ENCODE measurements at places on chromosomes 2 and 18. TPM values are rescaled to one million over a fixed set of nuclear protein-coding genes. Genes with fewer than 3 reads are reported as not detected.

DNA sequence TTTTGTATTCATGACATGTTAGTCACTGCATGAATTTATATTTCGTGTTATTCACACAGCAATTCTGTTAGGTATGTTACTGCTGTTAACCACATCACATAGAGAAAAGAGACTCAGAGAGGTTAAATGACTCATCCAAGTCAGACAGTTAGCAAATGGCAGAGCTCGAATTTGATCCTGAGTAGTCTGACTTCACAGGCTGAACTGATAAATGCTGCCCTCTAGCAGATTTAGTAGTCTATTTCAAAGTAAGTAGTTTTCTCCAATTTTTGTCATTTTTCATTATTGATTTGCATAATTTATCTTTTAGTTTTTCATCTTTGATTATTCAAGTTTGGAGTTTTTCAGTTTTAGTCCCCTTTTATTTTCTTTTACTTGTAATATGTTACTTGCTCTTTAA, 58.3 kb downstream of the WDR7 start:
- H3K4me1 ChIP-seq, result no peaks in the 10 kb centered on the region
- H3K27me3 ChIP-seq, result no peaks in the 10 kb centered on the region
- no peak overlapping the region for H3K4me3 ChIP-seq

DNA sequence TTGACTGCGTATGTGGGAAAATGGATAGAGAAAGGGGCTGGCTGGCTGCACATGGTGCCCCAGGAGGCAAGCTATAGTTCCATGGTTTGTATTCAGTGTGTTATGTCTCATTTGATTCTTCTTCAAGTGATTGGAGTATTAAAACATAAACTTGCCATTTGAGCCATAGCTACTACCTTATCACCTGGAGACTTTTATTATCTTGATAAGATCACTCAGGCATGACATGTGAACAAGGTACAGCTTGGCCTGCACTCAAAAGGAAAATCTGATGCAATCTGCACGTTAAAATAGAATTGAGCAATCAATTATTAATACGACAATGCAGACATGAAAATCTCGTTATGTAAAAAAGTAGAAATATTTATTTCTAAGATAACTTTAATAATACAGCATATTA, 116.9 kb downstream of the RND3 start:
- no peak overlapping the region for H3K27ac ChIP-seq
- H3K36me3 ChIP-seq, result no peaks in the 10 kb centered on the region
- no peaks in the 10 kb centered on the region for H3K27me3 ChIP-seq
- H3K4me3 ChIP-seq, result no peak overlapping the region
- H3K4me1 ChIP-seq, result no peaks in the 10 kb centered on the region

DNA sequence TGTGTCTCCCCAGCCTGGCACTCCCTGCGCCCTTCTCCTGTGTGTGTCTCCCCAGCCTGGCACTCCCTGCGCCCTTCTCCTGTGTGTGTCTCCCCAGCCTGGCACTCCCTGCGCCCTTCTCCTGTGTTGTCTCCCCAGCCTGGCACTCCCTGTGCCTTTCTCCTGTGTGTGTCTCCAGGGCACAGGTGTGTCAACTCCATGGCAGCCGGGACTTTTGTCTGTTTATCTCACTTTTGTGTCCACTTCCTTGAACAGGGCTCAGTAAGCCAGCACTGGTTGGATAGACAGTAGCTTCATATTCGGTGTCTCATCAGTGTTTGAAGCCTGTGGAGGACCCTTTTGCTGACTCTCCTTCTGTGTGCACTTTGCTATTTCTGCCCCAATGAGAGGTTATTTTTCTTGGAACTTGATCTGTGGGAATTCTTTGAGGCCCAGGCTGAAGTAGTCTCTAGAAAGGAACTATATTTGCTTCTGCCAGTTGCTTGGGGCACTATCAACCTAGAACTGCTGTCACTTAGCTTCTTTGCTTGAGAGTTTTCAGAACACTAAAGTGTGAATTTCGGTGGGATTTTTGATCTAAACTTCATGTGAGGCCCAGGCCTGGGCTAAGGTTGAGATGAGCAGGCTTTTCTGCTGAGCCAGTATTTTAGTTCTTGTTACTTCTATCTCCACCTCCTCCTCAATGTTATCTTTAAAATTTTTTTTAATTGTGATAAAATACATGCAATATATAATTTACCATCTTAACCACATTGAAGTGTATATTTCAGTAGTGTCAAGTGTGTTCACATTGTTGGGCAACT, 8.3 kb upstream of the ASB1 start:
- H3K4me3 ChIP-seq, result no peak overlapping the region
- no peak overlapping the region for H3K27ac ChIP-seq
- H3K36me3 ChIP-seq, result no peaks in the 10 kb centered on the region

- DNase-seq, result no peak
- H3K36me3 ChIP-seq, result no peaks in the 10 kb centered on the region
- H3K27me3 ChIP-seq, result no peaks in the 10 kb centered on the region
- H3K4me3 ChIP-seq, result no peak overlapping the region
- H3K27ac ChIP-seq, result no peak overlapping the region
These were observed 65.7 kb upstream of the SMAD2 start for GRCh38 chr18:47996091-47996541.

GRCh38 chr2:47039913-47040562, 115.1 kb downstream of the STPG4 start:
- no peak overlapping the region for H3K27ac ChIP-seq
- H3K4me1 ChIP-seq, result peaks cover 40% of the 10 kb centered on the region
- no peak overlapping the region for H3K4me3 ChIP-seq
- no peak for DNase-seq

DNA sequence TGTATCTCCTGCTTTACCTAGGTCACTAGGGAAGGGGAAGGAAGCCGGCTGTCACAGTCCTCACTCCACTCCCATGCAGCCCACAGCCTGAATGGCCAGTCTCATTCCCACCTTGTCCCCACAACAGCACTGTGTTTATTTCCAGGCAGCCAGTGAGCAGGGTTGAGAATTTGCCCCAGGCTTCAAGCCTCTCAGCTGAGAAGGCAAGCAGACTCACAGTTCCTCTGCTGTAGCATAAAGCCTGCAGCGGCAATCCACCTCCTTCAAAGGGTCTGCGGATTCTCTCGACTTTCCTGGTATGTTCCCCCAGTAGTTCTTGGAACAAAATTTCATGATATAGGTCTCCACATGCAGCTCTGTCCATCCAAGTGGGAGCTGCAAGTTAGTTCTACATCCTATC, 262.9 kb upstream of the GULP1 start:
- no peak for DNase-seq
- no peaks in the 10 kb centered on the region for H3K27me3 ChIP-seq
- H3K4me3 ChIP-seq, result no peak overlapping the region
- no peak overlapping the region for H3K27ac ChIP-seq

DNA sequence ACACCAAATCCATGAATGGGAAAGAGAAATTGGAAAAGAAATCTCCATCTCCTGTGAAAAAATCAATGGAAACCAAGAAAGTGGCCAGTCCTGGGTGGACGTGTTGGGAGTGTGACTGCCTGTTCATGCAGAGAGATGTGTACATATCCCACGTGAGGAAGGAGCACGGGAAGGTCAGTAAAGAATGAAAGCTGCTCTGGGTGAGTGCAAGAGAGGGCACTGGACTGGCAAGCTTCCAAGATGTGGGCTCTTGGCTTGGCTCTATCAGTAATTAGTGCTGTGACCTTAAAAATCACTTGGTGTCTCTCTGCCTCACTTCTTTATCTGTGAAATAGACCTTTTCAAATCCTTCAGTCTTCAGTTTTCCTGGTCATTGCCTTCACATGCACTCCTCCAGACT, 89.0 kb downstream of the ZNF532 start:
- H3K4me3 ChIP-seq, result no peak overlapping the region
- no peaks in the 10 kb centered on the region for H3K4me1 ChIP-seq
- H3K36me3 ChIP-seq, result peaks cover 9% of the 10 kb centered on the region
- H3K27ac ChIP-seq, result no peak overlapping the region
- no peak for DNase-seq
- H3K27me3 ChIP-seq, result no peaks in the 10 kb centered on the region

DNA sequence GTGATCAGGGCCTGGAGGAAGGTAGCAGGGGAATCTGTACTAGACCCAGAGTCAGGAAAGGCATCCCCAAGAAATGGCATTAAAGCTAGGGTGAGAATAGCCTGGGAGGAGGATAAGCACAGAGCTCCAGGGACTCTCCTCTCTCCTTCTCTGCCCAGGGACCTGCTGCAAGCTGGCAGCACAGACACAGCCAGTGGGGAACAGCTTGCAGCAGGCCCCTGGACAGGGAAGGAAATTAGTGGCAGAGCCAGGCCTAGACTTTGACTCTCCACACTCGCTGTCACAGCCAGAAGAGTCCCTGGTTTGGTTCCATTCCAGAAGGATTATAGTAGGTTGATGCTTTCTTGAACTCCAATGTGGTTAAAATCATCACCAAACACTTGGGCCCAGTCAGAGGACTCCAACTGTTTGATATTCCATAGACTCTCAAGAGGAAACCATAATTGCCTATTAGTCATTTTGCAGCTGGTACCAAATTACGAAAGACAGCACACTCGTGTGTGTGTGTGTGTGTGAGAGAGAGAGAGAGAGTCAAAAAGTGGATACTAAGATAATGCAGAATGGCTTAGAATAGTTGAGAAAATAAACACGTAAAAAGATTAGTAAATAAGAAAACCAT, 95.5 kb upstream of the ATP8B1 start:
- peak; percentile 52 for DNase-seq
- H3K27me3 ChIP-seq, result no peaks in the 10 kb centered on the region
- H3K4me3 ChIP-seq, result no peak overlapping the region
- H3K27ac ChIP-seq, result no peak overlapping the region
- peaks cover 17% of the 10 kb centered on the region for H3K4me1 ChIP-seq
- H3K36me3 ChIP-seq, result no peaks in the 10 kb centered on the region

DNA sequence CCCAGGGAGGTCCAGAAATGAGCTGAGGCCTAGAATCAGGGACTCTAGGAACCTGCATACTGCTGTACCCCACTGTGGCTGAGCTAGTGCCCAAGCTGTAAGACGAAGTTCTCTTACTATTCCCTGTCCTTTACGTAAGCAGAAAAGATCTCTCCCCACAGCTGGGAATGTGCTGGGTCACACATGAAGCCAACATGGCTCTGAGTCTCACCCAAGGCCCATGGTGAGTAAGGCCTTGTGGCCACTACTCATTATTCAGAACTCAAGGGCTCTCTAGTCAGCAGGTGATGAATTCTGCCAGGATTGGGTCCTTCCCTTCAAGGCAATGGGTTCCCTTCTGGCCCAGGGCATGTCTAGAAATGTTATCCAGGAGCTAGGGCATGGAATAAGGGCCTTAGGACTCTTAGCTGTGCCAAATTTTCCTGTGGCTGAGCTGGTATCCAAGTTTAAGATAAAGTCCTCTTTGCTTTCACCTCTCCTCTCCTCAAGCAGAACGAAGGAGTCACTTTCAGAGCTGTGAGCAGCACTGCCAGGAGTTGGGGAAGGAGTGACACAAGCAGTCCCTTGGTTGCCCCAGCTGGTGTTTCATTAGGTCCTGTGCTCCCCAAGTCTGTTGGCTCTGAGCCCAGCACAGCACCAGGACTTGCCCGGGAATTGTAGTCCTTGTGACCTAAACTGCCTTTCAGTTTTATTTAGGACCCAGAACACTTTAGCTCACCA, 707.6 kb downstream of the SLC4A3 start:
- no peak overlapping the region for H3K27ac ChIP-seq
- H3K27me3 ChIP-seq, result no peaks in the 10 kb centered on the region
- no peaks in the 10 kb centered on the region for H3K36me3 ChIP-seq
- H3K4me3 ChIP-seq, result no peak overlapping the region
- H3K4me1 ChIP-seq, result peaks cover 12% of the 10 kb centered on the region

DNA sequence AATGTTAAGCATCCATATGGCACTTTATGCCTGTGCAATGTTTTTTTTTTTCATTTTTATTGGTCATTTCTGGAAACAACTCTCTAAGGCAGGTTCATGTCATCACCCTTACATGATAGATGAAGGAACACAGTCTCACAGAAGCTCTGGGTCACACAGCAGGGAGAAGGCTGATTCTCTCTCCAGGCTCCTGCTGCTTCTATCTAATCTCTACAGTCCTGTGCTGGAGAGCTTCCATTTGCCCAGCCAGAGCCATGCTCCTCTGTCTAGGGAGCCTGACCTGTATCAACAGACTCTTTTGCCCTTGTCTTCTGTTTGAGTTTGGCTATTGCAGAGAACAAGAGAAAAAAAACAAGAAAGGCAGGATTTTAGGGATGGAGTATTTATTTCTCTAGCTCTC, 584.8 kb downstream of the MBD2 start:
- H3K4me1 ChIP-seq, result no peaks in the 10 kb centered on the region
- H3K36me3 ChIP-seq, result no peaks in the 10 kb centered on the region
- no peak overlapping the region for H3K4me3 ChIP-seq
- H3K27me3 ChIP-seq, result no peaks in the 10 kb centered on the region
- H3K27ac ChIP-seq, result no peak overlapping the region

DNA sequence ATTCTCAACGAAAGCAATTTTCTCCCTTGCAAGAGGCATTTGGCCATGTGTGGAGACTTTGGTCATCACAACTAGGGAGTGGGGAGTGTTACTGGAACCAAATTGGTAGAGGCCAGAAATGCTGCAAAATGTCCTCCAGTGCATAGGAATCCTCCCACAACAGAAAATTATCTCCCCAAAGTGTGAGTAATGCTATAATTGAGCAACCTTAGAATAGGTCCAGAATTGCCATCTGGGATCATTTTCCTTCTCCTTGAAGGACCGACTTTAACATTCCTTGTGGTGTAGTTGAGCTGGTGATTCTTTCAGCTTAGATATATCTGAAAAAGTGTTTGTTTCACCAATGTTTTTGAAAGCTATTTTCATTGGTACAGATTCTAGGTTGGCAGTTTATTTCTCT, 111.2 kb upstream of the SMIM21 start:
- no peaks in the 10 kb centered on the region for H3K4me1 ChIP-seq
- no peaks in the 10 kb centered on the region for H3K27me3 ChIP-seq
- no peaks in the 10 kb centered on the region for H3K36me3 ChIP-seq
- DNase-seq, result no peak
- no peak overlapping the region for H3K4me3 ChIP-seq

GRCh38 chr2:139478165-139478914, 698.1 kb upstream of the NXPH2 start:
- H3K4me1 ChIP-seq, result no peaks in the 10 kb centered on the region
- no peaks in the 10 kb centered on the region for H3K36me3 ChIP-seq
- DNase-seq, result no peak
- H3K27ac ChIP-seq, result no peak overlapping the region
- H3K4me3 ChIP-seq, result no peak overlapping the region

- no peak overlapping the region for H3K27ac ChIP-seq
- no peak overlapping the region for H3K4me3 ChIP-seq
- H3K4me1 ChIP-seq, result peaks cover 23% of the 10 kb centered on the region
- no peaks in the 10 kb centered on the region for H3K36me3 ChIP-seq
- DNase-seq, result peak; percentile 17
These were observed 41.9 kb upstream of the SETBP1 start for GRCh38 chr18:44638811-44639210.

DNA sequence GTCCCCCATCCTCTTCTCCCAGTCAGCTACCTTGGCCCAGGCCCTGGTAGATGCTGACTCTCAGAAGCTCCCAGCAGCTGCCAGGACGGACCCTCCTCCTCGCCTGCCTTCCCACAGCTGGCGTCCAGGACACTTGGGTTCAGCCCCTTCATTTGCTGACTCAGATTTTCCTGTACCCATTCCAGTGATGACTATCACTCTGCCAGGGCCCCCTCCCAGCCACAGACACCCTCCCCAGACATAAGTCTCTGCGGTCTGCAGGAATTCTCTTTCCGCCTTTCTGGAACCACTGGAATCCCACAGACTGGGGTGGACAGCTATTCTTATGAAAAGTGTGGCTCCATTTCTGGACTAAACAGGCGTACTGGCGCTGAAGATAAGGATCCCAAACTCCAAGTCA, 260.3 kb upstream of the EPAS1 start:
- H3K4me1 ChIP-seq, result no peaks in the 10 kb centered on the region
- H3K27ac ChIP-seq, result no peak overlapping the region
- H3K4me3 ChIP-seq, result no peak overlapping the region
- no peaks in the 10 kb centered on the region for H3K27me3 ChIP-seq

Gene CNDP1
- not detected for polyA plus RNA-seq

Gene ST6GAL2
- 0.08 TPM for polyA plus RNA-seq

Gene ADAM23
- 1.3 TPM for polyA plus RNA-seq

Gene ERFE
- polyA plus RNA-seq, result 0.27 TPM

Gene THUMPD2
- 18.2 TPM for polyA plus RNA-seq

Gene TNFRSF11A
- polyA plus RNA-seq, result 0.40 TPM

Gene ARHGAP15
- 0.21 TPM for polyA plus RNA-seq

Gene SGPP2
- 2.6 TPM for polyA plus RNA-seq

Gene FEV
- polyA plus RNA-seq, result not detected

Gene AQP12B
- polyA plus RNA-seq, result not detected

Measured in keratinocyte (primary cell).